ENCODE measurements at places on chromosomes 11 and 22.

- no peak for DNase-seq
Observed at GRCh38 chr11:34427186-34427805, 11.4 kb upstream of the CAT start.

GRCh38 chr11:70167723-70168404, 35.2 kb upstream of the FADD start:
- DNase-seq: no peak

DNA sequence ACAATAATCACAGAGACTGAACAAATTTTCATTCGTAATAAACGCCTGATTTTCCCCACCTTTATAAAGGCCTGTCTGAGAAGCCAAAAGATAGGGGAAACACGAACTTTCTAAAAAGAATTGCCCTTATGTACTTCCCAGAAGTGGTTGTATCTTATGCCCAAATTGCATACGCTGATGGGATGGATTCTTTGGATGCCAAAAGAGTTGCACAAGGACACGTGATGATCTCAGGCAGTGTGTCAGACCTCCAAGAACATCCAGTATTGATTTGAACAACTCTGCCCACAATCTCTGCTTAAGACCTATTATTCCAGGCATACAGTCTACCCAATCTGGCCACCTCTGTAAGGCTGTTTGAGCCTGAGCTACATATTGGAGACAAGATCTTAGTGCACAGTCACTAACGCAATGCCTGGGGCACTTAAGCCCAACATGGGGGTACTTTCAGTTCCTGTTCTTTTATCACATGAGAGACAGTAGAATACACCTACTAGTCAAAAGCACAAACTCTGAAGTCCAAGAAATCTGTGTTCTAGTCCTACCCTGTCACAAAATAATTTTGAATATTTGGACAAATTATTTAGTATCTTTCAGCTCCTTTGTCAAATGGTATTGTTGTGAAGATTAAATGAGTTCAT, 38.9 kb downstream of the OR10A6 start:
- DNase-seq: no peak

GRCh38 chr11:113305440-113306336, 8.7 kb upstream of the TTC12 start:
- DNase-seq: peak; percentile 79

GRCh38 chr11:85769771-85770170, 41.2 kb downstream of the SYTL2 start:
- no peak for DNase-seq

GRCh38 chr11:59152312-59152951, 9.8 kb downstream of the FAM111A start:
- peak; percentile 55 for DNase-seq

DNA sequence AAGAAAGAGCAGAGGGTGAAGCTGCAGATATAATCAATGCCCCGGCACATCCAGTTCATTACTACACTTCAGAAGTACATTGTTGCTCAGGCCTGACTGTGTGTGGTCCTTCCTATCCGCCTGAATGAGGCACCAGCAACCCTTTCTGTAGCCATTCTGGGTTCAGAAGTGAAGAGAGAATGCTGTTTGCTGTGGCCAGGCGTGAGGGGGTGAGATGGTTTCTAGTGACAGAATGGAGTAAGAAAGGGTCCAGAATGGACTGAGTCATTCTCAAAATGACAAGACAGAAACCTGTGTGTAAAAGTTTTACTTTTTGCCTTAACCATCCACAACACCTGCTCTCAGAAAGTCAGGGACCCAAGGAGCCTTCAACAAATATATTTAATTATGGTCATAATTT, 334.8 kb downstream of the GUCY1A2 start:
- DNase-seq: no peak

- no peak for DNase-seq
Observed at GRCh38 chr22:50348058-50348457, 4.9 kb downstream of the PPP6R2 start.

DNA sequence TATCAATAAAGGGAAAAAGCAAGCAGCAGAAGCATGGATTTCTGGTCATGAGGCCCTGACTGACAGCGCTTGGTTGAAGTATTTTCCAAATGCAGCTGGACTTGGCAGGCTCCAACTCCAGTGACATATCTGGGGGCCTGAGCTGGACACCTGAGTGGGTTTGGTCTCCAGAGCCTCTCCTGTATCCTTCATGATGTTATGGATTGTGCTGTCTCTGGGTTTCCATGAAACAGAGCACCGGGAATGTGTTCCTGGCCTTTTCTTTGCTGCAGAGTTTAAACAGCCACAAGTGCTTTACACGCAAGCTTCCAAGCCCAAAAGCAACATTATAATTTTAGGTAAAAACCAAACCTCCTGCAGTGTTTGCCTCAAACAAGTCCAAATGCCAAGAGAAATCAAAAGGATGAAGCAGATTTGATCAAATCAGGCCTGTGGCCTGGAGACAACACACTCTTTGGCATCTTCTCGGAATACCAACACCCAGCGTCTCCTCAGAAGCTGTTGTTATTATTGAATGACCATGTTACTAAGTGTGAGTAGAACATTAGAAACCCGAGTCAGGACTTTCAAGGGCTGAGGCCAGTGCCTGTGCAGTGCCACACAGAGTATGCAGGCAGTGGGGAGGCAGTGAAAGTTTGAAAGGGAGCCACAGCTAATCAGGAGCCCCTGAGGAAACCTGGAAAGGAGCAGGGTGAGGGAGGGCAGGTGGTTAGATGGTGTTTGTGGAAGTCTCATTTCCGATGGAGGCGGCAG, 42.0 kb downstream of the ME3 start:
- DNase-seq: no peak

DNA sequence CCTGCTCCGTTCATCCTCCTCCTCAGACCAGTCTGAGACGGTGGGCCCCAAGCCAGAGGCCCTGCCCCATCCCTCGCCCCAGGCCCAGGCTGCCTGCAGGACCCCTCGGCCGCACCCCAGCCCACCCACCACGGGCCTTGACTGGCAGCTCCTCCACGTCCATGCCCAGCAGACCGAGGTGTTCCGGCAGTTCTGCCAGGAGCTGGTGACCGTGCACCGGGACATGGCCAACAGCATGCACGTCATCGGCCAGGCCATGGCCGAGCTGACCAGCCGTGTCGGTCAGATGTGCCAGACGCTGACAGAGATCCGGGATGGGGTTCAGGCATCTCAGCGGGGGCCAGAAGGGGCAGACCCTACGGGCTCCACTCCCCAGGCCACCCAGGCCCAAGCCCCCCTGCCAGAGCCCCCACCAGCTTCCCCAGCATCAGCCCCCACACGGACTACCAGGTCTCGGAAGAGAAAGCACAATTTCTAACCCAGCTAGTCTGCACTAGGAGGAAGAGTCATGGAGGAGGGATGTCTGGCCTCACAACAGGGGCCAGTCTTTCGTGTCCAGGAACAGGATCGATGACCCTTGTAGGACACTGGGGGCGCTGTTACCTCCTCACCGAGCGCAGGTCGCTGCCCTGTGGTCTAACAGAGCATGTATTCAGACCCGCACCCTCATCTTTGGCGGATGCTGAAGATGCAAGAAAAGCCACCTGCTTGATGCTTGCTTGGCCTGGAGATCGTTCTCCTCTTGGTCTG, 66.3 kb downstream of the PRDM11 start:
- no peak for DNase-seq

GRCh38 chr22:31474743-31475142, 14.9 kb downstream of the EIF4ENIF1 start:
- no peak for DNase-seq

- DNase-seq: no peak
Observed at GRCh38 chr11:13009476-13009920, 382 bp downstream of the RASSF10 start.

- no peak for DNase-seq
Observed at GRCh38 chr11:9030601-9031000, 26.8 kb upstream of the NRIP3 start.

DNA sequence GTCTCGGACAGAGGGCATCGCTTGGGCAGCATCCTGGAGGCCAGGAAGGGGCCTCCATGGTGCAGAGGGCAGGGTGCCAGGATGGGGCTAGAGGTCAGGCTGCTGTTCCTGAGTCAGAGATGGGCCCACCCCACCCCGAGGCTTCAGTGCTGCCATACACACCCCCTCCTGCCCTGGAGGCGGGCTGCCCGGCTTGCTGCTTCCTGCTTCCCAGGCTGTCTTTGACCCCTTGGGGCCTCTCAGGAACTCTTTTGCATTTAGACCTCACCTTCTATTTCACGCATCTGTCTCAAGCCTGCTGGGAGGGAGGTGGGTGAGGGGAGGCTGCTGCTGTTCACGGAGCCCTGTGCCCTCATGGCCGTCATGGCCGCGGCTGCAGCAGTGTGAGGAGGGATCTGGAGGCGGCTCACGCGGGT, 6.6 kb upstream of the GRAMD4 start:
- peak; percentile 64 for DNase-seq

- DNase-seq: no peak
Observed at GRCh38 chr11:105611572-105612441, 1.9 kb downstream of the GRIA4 start.

- no peak for DNase-seq
Observed at GRCh38 chr11:78304201-78304600, 113.4 kb downstream of the GAB2 start.

- DNase-seq: no peak
Observed at GRCh38 chr11:12164061-12165014, 53.9 kb downstream of the MICAL2 start.

GRCh38 chr11:93089474-93090102, 108.2 kb downstream of the SLC36A4 start:
- DNase-seq: no peak

DNA sequence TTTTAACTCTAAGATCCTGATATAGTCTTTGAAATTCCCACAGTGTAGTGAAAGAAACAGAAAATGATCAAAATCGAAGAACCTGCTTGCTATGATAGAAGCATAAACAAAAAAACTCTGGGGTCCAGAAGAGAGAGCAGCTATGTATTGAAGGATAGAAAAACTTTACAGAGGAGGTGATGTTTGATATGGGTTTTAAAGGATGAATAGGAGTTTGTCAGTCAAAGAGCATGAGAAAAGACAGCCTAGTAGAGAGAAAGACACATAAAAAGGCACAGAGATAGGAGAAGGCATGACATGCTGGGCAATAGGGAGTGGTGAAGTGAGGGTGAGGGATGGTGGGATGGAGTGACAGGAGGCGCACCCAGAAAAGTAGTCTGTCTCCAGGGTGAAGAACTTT, 168.0 kb downstream of the INSC start:
- no peak for DNase-seq

- DNase-seq: no peak
Observed at GRCh38 chr11:10323793-10324170, 18.9 kb downstream of the ADM start.

DNA sequence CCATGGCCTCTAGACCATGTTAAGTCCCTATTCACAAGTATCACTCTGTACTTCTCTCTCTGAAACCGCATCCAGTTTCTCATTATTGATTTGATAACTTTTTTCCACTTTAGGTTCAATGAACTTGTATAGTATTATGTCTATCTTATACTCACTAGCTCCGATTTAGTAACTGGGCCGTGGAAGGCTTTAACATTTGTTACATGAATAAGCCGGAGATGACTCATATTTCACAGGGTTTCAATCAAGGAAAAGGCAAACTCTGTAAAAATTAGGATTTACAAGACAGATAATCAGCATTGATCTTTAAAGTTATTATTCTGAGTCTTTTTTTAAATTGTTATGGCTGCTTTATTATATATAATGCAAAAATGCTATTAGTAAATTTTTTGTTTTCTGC, 662.2 kb upstream of the CNTN5 start:
- no peak for DNase-seq

DNA sequence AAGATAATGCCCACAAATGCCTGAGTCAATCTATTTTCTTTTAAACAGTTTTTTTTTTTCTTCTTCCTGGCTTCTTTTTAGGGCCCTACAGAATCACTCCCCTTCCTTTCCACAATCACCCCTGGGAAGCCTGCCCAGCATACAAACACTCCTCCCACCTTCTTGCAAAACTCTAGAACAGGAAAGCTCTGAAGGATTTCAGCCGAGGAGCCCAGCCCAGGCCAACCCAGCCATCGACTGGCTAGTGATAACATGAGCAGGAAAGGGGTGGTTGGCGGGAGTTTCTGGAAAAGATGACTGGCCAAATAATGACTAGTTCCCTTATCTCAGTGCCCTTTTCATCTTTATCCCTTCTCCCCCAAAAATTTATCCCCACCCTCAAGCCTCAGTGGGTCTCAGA, 68.2 kb downstream of the USP35 start:
- no peak for DNase-seq

GRCh38 chr22:39097098-39098020, at the start of gene APOBEC3H:
Gene APOBEC3H, plus strand, starts transcription at chr22:39097244. Its CDS starts 3,035 bp downstream, at chr22:39100279.
- peak; percentile 74 for DNase-seq

DNA sequence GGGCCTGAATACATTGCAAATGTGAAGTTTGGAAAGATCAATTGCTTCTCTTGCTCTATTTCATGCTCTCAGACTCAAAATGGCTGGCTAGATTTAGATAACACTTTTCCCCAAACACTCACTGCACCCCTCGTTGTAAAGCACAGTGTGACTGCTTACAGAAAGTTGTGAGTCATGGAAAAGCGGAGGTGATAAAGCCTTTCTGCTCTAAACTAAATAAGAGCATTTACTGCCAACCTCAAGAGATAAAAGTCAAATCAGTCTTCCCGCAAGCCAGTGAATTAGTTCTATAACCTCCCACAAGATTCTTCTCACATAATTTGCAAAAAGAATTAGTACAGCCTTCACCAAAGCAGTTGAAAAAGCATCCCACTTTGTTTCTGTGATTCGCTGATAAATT, 168.7 kb downstream of the WT1 start:
- DNase-seq: no peak

DNA sequence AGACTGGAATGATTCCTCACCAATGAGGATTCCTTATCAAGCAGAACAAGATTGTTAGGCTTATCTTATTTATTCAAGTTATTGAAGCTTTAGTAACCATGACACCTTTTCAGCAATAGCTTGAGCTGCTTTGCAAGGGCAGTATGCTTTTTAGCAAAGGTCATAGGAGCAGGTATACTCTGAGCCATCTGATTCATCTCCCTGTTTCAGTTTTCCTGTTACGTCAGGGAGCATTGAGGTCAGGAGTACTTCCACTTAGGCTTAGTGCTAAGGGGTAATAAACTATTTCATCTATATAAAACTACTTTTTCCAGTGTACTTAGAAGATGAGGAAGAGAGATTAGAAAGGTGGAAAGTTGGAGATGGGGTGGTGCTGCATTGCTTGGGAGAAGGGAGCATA, 17.7 kb upstream of the ANKRD42 start:
- DNase-seq: no peak

DNA sequence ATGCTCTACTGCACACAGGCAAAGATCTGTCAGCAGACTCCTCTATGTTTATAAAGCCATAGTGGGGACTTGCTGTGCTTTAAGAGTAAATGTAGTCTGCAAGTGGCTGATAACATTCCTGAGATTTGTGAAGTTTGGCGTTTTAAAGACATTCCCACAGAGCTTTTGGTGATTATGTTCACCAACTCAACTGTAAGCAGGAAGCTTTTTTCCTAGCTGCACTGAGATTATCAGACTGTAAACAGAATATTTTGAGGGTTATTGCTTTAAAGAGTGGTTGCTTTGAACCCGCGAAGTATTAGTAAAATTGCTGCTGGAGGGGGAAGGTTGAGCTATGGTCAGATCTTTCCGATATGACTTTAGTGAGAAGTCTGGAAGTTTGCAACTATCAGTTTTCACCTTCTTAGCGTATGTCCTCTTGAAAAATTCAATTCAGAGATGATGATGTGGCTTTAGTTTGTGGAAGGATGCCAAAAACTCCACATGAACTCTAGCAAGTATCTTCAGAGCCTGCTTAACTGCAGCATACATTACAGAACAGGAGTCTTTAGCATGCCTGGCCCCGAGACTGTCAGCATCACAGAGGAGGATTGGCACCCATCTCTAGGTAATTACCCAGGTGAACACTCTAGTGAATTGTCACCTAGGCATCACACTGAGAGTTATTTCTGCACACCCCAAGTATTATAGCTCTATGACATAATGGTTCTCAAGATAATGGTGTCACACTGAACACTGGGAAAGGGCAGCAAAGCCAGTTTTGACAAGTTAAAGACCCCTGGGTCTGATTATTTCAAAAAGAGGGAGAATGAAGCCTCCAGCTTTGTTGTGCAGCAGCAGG, 89.9 kb downstream of the MTNR1B start:
- no peak for DNase-seq

All from activated CD4-positive, alpha-beta memory T cell treated with anti-CD3 and anti-CD28 coated beads for 36 hours (primary cell).